ENCODE measurements at places on chromosomes 2 and 18.

DNA sequence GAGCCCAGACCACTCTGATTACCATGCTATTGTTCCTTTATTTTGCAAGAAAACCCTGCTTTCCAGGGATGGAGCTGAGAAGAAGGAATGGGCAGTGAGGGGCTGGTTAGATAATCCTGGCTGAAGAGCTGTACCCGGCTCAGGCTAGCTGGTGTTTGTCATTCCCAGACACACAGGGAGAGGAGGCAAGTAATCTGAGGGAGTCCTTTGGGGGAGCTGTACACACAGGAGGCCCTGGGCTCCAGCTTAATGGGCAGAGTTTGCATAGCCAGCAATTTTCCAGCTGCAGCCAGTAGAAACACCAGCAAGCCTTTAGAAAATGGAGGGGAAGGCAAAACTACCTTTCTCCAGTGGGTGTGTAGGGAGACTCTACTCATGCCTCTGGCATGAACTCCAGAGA, 259.3 kb downstream of the SOX11 start:
- DNase-seq = no peak

- DNase-seq = no peak
Measured at GRCh38 chr18:51236225-51236624, 38.7 kb upstream of the MEX3C start.

GRCh38 chr2:17583166-17583565, 42.7 kb downstream of the VSNL1 start:
- DNase-seq = no peak

GRCh38 chr18:13003466-13003896, 12.3 kb downstream of the CEP192 start:
- peak; percentile 65 for DNase-seq

- DNase-seq = no peak
Measured at GRCh38 chr2:31674446-31674845, 93.7 kb upstream of the SRD5A2 start.

GRCh38 chr18:11268741-11269233, 119.4 kb upstream of the PIEZO2 start:
- DNase-seq = no peak

DNA sequence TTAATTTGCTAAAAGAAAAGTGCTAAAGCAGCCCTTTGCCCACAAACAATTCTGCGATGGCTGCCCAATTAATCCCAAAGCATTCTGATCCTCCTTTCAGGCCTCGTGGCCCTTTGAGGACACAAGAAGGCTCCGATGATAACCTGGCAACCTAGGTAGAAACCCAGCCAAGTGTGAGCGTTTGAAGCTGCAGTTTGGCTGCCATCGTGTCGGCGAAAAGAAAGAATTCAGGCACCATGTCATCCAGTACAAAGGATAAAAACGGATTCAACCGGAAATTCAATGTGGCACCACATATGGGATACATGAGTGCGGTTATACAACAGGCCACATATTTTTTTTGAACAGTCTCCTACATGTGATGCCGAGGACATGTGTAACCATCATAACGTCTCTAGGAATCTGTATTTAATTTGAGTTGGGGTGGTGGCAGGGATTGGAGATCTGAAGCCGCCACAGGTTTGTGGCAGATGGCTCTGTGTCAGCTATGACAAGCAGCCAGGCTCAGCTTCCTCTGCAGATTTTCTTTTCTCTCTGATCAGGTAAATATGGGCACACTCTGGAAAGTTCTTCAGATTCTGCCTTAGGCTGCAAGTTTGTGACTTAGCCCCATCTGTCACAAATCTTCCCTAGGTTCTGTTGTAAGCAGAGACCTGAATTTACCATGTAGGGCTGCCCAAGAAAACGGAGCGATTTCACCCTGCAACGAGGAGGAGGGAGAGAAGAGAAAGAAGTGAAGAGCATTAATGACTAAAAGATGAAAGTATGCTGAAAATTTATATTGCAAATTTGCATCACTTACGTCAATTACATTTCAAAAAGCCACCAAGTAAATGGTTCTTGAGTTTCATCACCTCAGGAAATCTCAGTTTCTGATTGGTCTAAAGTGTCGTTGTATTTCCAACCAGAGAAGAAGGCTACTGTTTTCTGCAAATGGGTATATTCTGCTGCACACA, 573.2 kb downstream of the ZEB2 start:
- DNase-seq = no peak

DNA sequence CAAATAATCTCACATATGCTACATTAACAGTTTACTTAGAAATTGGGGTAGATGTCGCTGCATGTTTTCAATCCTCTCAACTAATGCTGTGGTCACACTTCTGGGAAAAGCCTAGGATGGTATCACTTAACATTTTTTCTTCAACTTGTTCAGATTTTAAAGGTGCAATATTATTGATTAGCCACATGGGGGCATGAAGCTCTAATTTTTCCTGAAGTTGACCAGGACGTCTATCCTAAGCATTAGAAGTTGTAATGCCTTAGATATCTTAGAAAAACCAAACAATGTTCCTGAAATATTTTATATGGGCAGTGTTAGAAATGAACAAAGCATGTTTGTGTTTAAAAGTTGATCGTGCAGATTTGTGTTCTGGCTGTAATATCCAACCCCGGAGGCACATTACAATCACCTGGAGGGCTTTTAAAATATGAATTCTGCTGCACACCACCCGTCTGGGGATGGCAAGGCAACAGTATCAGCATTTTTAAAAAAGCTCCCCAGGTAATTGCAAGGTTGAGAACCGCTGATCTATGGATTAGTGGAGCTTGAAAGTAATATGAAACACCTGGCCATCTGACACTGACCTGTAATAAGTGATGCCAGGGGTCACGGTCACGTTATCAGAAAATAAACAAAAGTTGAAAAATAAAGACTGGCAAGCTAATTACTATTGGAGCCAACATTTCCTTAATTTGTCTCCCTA, 100.5 kb upstream of the LMAN1 start:
- DNase-seq = no peak

DNA sequence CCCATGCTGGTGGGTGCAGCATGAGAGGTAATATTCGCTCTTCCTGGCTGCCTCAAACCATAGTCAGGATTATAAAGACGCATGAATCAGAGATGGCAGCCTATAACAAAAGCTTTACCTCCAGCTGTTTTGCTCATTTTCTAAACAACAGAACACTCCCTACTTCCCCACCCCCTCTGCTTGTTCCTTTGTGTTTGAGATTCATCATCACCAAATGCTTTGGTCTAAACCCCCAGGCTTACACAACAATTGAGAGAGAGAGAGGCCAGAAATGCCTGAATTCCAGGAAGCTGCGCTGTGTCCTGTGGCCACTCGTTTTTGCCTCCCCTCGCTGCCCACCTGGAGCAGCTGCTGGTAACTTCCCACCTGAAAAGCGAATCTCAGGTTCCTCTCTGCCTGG, 78.8 kb upstream of the CAPN13 start:
- DNase-seq = no peak

GRCh38 chr2:79511320-79511951, 1.4 kb upstream of the CTNNA2 start:
- DNase-seq = no peak

DNA sequence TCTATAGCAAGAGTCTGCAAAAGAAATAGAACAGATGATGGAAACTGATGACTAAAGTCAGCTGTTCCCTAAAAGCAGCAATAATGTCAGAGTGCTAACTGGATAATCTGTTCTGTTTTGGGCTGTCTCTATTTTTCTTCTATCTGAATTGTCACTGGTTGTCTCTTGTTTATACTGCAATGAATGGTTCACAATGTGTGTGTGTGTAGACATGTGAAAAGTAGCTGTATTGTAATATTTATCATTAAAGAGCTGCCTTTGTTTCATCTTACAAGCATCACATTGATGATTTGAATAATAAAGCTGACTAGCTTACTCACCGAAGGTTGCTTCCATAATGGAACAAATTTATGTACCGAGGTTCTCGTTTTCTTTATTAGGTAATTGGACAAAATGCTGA, 456.0 kb upstream of the ZEB2 start:
- no peak for DNase-seq

DNA sequence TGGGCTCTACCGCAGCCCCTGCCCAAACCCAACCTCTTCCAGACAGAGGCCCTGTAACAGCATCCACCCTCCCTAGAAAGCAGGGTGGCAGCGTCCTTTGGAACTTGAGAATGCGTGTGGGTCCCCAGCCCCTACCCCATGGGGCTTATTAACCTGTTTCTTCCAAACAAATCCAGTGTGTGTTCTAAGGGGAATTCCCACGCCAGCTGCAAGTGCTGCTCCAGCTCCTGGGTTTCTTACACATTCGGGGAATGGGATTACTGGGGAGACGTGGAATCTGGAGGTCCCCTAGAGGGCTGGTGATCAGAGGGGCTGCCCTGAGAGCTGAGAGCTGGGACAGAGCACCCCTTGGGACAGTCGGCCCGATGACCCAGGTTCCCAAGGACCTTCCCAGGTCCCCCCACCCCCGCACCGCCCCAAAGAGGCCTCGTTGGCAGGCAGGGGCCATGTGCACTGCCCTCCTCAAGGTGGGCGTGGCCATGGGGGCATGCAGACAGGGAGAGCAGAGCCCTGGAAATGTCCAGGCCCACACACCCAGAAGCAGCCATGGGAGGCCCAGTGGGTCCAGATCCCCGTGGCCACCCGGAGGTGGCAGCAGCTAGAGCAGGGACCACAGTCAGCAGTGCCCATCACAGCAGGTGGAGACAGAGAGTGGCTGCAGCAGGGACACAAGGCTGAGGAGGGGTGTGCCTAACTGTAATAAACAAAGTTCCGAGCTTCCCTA, 18.8 kb upstream of the TEX44 start:
- DNase-seq = no peak

DNA sequence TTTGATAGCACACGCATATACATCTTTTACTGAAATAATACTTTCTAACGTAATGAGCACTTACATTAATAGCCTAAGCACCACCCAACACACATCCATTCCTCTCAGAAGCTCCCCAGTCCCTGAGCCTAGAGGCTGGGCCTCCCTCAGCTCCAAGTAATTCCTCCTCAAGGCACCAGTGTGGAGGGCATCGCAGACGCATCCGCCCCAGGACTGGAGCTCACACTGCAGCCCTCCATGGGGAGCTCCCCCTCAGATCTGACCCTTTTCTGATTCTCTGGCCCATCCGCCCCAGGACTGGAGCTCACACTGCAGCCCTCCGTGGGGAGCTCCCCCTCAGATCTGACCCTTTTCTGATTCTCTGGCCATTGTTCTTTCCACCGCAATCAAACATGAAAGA, 60.4 kb upstream of the SNTG2 start:
- DNase-seq = no peak

DNA sequence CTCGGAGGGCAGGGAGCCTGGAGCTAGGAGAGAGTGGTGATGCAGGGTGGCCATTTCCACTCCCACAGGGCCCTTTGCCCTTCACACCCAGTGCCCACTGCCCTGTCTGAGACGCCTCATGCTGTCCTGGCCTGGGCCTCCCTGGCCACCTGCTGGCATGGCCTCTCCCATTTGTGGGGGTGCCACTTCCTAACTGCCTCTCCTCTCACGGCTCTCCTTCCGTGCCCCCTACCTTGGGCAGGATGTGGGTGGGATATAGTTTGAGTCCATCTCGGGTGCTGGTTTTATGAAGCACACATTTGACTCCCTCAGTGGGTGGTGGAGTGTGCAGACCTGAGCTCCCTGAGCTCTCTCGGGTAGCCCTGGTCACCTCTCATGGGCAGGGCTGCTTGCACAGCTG, 46.0 kb downstream of the DGKD start:
- no peak for DNase-seq

All from hematopoietic multipotent progenitor cell treated with erythropoietin and hydrocortisone succinate and interleukin-3 and kit ligand, for 17 days (in vitro differentiated cells).